Small intestine (tissue), 16 donors: ENCODE measurements at places on chromosomes 6 and 20. TPM values are rescaled to one million over a fixed set of nuclear protein-coding genes. Genes with fewer than 3 reads are reported as not detected.
A peak's percentile ranks its signal among the peaks of the same experiment; 100 is the strongest.

The NNAT gene
- polyA plus RNA-seq, result 2.7 TPM

The CAGE1 gene
- not detected for polyA plus RNA-seq

DNA sequence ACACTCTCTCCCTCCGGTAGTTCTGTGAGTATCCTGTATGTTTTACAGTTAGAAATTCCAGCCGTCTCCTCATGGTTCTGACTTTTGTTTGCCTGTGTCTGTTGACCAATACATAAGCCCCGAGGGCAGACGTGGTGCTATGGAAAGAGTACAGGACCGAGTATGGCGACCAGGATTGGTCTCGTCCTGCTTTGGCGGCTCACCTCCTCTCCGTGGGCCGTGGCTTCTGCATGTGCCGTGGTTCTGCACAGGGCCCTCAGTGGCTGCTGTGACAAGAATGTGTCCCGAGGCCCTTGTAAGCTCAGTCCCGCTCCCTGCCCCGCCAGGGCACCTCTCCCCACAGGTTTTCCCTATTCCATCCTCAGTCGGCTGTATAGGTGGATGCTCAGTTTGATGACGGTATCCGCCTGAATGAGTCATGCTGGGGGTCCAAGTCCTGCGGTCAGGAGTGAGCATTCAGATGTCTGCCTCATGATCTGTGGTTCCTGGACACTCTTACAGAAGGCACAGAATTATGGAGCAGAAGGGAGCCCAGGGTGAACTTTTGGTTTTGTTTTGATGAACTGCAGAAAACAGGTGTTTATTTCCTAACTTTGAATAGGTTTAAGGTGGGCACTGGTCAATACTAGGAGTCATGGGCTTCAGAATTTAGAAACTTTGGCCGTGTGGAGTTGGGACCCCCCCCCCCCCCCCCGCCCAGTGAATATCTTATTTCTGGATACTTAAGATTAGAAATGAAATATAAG lies 1.2 kb downstream of the ARFGAP1 start:
- peak; percentile 46 for DNase-seq

DNA sequence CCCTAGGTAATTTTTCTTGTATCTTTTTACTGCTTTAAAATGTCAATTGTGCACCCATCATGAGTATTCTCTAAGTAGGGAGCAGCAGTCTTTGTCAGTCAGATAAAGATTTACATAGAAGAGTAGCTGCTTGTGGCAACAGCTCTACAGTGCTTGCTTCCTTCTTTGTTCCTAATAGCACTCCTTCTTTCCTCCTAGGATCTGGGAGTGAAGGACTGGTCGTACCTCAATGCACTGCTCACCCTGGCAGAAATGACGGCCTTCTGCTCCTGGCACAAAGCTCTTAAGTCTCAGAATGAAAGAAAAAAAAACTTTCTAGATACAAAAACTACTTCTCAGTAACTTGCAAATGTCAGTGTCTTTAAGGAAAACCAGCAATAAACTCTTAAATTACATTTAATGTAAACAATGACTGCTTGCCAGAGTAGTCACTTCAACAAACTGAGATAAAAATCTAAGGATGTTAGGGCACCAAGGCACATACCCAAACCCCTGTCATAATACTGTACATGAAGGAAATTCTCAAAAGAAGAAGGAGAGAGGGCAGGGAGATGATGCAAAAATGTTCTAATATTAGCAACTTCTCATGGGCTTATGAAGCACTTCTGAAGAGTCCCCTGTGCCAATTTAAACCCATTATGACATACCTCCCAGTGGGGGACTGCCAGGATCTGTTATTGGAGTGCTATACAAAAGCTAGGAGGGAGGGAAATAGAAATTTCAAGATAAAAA lies 34.0 kb downstream of the NCOA6 start:
- no peak for DNase-seq

GRCh38 chr6:105274678-105275077 lies 94.9 kb upstream of the POPDC3 start:
- DNase-seq, result no peak
